ENCODE measurements at places on chromosomes 6 and 20. TPM values are rescaled to one million over a fixed set of nuclear protein-coding genes. Genes with fewer than 3 reads are reported as not detected.

The KIF25 gene
- total RNA-seq: not detected

The ESF1 gene
- 13.8 TPM for total RNA-seq

The LHFPL5 gene
- total RNA-seq: not detected

The LY6G6F gene
- total RNA-seq: not detected

The CALHM5 gene
- total RNA-seq: 1.6 TPM

GRCh38 chr6:13453771-13454251, 33.6 kb downstream of the GFOD1 start:
- no peak overlapping the region for H3K27ac ChIP-seq
- no peak overlapping the region for H3K4me3 ChIP-seq
- H3K27me3 ChIP-seq: no peaks in the 10 kb centered on the region
- peaks cover 9% of the 10 kb centered on the region for H3K4me1 ChIP-seq

- H3K4me1 ChIP-seq: no peaks in the 10 kb centered on the region
- no peaks in the 10 kb centered on the region for H3K27me3 ChIP-seq
- no peaks in the 10 kb centered on the region for H3K36me3 ChIP-seq
- DNase-seq: no peak
- peak overlapping the region; percentile 81 for H3K27ac ChIP-seq
Observed at GRCh38 chr6:7137335-7138045, 29.7 kb downstream of the RREB1 start.

GRCh38 chr20:17845701-17846475, 122.7 kb downstream of the SNX5 start:
- H3K27me3 ChIP-seq: no peaks in the 10 kb centered on the region
- H3K36me3 ChIP-seq: no peaks in the 10 kb centered on the region
- H3K4me3 ChIP-seq: no peak overlapping the region
- H3K27ac ChIP-seq: no peak overlapping the region
- H3K4me1 ChIP-seq: peaks cover 6% of the 10 kb centered on the region

- no peaks in the 10 kb centered on the region for H3K27me3 ChIP-seq
- DNase-seq: no peak
- H3K4me3 ChIP-seq: no peak overlapping the region
- peaks cover 6% of the 10 kb centered on the region for H3K36me3 ChIP-seq
- H3K27ac ChIP-seq: no peak overlapping the region
- no peaks in the 10 kb centered on the region for H3K4me1 ChIP-seq
Observed at GRCh38 chr6:158497620-158498019, 62.3 kb upstream of the TMEM181 start.

DNA sequence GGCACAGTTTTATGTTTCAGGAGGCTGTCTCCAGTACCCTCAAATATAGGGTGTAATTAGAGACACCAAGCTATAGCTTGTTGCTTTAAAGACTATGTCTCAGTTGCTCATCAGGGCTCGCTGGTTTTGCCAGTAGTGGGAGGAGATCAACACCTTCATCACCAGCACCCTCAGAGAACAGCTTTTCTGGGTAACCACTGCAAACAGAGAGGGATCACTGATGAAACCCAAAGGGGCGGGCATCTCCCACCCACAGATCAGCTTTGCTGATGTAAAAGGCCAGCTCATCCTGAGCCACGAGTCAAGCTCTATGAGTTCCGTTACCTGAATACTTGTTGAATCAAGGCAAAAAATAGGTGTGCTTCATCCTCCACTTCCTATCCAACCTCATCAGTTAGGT, 187.7 kb downstream of the AIG1 start:
- H3K4me1 ChIP-seq: no peaks in the 10 kb centered on the region
- H3K27me3 ChIP-seq: no peaks in the 10 kb centered on the region
- no peak overlapping the region for H3K4me3 ChIP-seq
- no peak overlapping the region for H3K27ac ChIP-seq
- H3K36me3 ChIP-seq: no peaks in the 10 kb centered on the region

DNA sequence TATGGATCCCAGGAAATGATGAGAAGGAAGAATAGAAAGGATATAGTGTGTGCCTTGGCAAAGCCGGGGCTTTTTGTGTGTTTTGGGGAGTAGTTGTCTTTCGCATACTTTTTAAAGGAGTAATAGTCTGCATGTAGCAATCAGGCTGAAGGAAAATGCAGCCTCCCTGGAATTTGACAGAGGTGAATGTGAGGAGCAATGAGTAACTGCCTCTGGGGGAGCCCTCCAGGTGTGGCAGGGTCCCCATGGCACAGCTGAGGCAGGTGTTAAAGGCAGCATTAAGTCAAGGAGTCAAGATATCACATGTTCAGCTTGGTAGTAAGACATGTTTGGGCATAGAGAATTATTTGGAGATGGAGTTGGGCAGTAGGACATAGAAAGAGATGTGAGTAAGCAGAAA, 203.1 kb downstream of the C6orf118 start:
- no peak overlapping the region for H3K4me3 ChIP-seq
- H3K27me3 ChIP-seq: no peaks in the 10 kb centered on the region
- H3K36me3 ChIP-seq: no peaks in the 10 kb centered on the region
- H3K4me1 ChIP-seq: no peaks in the 10 kb centered on the region

DNA sequence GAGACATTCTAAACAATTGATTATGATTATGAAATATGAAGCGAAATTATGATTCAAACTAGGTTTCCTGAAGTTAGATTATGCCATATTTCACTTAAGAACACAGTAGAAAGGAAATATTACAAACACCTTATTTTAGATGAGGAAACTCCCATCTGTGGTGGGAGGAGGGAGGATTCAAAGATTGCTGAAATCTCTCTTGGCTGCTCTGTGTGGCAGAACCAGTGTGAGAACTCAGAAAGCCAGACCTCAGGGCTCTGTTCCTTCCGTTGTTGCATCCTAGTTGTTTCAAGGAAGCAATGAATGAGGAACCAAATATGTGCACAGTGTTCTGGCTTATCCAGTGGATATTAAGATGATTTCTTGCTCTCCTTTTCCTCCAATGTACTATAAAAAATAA, 2.1 kb downstream of the TAAR5 start:
- no peaks in the 10 kb centered on the region for H3K4me1 ChIP-seq
- H3K4me3 ChIP-seq: no peak overlapping the region
- H3K27me3 ChIP-seq: no peaks in the 10 kb centered on the region
- no peaks in the 10 kb centered on the region for H3K36me3 ChIP-seq
- no peak overlapping the region for H3K27ac ChIP-seq

GRCh38 chr20:56247954-56248782, at the start of gene MC3R:
Gene MC3R (plus strand): TSS chr20:56248732. CDS start chr20:56248844, 112 bp downstream.
- no peak within 1 kb of the TSS for H3K4me3 ChIP-seq
- peak; percentile 60 for DNase-seq
- H3K27me3 ChIP-seq: peaks cover 36% of the 10 kb centered on the region
- no peaks in the 10 kb centered on the region for H3K4me1 ChIP-seq
- H3K27ac ChIP-seq: no peak within 1 kb of the TSS
- H3K36me3 ChIP-seq: no peaks in the 10 kb centered on the region

DNA sequence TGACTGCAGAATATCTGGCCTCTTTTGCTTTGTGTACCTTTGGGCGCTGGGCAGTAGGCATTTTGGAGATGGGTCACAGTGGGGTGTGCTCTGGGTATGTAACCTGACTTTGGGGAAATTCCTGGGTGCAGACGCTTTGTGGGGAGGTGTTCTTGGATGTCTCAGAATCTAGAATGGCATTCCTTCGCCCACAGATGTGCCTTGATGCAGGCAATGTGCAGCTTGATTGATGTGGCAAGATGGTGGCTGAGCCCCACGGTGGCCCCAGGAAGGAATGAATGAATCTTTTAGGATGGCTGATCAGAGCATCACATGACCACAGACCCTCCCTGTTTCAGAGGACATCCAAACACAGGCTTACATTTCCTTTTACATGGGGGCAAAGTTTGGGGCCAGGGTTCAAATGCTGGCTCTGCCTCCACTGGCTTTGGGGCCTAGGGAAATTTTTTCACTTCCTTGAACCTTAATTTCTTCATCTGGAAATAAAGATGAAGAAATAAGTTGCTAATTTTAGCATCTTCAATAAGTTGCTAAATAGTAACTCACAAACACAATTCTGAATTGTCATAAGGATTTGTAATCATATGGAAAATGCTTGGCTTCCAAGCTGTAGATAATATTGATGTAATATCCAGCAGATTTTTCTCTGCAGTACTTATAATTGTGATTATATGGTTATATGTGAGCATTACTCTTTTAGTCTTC, 5.6 kb downstream of the PPP1R16B start:
- no peak overlapping the region for H3K4me3 ChIP-seq
- DNase-seq: no peak
- peaks cover 6% of the 10 kb centered on the region for H3K27me3 ChIP-seq
- peaks cover 5% of the 10 kb centered on the region for H3K4me1 ChIP-seq

- H3K27me3 ChIP-seq: peaks cover 3% of the 10 kb centered on the region
- no peak overlapping the region for H3K4me3 ChIP-seq
- H3K36me3 ChIP-seq: no peaks in the 10 kb centered on the region
- H3K27ac ChIP-seq: no peak overlapping the region
Observed at GRCh38 chr20:34979366-34980153, 23.9 kb downstream of the MYH7B start.

Data from breast epithelium (tissue), 4 donors.